ENCODE measurements at places on chromosomes 12 and 14.

DNA sequence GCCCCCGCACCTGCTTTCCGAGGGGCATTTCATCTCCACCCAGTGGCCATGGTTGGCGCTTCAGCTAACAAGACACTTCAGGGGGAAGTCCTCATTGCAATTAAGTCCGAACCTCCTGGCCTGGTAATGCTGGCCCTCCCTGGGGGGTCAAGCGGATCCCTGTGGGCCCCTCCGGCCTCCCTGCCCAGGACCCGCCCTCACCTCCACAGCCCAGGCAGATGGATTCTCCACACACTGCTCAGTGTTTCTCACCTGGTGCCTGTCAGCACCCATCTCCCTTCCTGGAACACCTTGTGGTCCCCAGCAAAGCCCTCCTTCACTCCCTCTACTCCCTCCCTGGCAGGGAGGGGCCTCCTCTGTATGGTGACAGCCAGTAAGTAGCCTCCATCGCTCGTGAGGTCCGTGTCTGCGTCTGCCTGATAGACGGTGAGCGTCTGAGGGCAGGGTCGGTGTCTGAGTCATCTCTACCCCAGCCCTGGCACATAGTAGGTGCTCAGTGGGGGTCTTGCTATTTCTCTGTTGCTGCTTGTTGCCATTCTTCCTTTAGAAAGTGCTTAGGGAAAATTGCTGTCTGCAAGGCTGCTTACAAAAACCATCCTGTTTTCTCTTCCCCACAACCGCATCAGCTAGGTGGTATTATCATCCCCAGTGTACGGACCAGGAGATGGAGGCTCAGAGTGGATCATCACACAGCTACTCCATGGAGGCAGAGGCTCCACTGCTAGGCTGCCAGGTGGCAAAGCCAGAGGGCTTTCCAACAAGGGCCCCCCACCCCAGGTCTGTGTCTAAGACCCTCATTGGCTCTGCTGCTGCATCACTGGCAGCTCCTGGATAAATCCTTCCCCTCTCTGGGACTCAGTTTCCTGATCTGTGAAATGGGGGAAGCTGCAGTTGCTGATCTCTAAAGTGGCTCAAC, 39.7 kb upstream of the EML1 start:
- DNase-seq, result no peak

DNA sequence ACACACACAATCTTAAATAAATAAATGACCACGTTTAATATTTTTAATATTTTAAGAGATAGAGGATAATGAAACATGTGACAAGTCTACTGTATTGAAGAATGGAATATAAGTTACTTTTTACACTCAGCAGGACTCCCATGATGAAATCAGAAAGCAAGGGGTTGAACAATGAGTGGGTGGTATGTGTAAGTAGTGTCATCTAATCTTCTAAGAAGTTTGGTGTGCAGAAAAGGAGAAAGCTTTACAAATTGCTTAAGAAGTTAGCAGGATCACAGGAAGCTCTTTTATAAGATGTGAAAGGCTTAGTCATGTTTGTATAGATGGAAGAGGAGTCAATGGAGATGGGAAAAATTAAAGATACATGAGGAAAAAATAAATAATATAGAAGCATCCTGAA, 47.8 kb downstream of the SLC15A5 start:
- DNase-seq, result no peak

GRCh38 chr12:30111719-30112118, 328.0 kb upstream of the TMTC1 start:
- DNase-seq, result no peak

DNA sequence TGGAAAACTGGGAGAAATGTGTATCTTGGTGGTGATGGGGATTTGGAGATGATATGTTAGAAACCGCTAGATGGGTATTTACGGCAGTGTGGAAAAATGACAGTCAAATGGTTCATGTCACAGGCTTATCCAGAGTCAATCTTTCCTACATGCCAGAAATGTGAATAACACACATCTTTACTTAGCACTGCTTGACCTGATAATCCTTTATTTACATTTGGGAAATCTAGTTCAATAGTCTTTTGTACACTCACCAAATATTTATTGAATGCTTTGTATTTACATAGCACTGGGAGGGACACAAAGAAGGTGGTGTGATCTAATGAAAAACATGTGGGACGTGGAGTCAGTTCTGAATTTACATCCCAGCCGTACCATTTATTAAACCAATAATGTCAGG, 208.2 kb downstream of the DIO2 start:
- DNase-seq, result no peak

DNA sequence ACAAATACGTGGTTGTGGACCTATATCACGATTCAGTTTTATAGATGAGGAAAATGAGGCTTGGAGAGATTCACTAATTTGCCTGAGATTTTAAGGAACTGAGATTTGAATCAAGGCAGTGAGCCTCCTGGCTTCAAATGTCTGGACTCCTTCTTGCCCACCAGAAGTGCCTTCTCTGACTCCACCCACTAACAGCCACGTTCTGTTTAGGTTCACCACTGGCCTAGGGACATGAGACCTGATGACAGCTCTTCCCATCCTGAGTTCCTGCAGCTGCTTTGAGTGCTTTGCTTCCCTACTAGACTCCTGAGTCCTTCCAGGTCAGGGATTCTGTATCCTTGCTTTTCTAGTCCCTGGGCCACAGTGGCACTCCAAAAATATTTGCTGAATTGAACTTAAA, 57.1 kb downstream of the PLBD1 start:
- DNase-seq, result no peak

DNA sequence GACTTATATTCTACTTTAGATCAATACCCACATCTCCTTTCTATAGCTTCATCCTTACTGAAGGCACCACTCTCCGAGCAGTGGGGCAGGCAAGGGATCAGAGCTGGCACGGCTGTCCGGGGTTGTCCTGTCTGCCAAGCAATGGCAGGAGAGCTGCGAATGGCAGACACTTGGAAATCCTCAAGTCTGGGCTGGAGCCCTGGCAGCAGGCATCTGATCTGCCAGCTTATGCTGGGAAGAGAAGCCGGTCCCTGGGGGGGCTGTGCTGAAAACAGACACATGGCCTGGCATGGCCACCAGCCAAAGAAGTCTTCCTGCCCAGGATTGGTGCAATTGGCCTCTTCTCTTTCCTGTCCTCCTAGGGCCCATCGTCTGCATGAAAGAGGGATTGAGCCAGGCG, 280.2 kb upstream of the PWP1 start:
- no peak for DNase-seq
